ENCODE measurements at places on chromosomes 2 and 18. TPM values are rescaled to one million over a fixed set of nuclear protein-coding genes. Genes with fewer than 3 reads are reported as not detected.

DNA sequence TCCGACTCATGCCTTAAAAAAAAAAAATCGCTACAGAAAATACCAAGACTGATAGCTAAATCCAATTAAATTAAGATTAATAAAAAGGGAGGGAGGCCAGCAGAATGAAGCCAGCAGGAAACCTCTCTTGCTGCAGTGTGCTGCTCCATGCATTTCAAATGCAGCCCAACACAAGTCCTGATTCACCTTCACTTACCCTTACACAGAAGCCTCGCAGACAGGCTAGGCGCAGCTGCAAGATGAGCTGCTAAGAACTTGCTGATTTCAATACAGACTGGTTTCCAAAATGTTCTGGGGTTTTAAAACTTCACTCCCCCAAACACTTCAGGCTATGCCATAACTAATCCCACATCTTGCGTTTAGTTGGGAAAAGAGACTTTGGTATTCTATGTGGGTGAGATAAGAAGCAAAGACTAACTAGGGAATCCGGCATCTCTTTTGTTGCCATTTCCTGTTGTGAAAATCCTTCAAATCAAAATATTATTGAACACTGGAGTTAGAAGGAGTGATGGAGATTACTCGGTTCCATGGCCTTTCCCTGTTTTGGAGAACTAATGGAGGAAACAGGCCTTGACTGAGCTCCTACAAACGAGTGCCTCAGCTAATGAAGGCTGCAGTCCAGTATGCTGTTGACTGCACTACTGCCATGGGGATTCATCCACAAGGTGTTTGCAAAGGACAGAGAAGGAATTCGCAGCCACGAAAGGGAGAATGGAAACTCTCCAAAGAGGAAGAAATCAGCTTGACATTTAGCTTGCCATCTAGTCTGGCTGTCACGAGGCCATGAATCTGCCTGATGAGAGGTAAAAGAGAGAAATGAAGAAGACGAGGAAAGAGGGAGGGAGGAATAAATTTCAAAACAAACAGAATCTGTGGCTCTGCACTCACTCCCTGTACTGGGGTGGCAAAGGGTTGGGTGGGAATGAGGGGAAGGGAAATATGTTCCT, 67.3 kb downstream of the CLHC1 start:
- DNase-seq: peak; percentile 42

DNA sequence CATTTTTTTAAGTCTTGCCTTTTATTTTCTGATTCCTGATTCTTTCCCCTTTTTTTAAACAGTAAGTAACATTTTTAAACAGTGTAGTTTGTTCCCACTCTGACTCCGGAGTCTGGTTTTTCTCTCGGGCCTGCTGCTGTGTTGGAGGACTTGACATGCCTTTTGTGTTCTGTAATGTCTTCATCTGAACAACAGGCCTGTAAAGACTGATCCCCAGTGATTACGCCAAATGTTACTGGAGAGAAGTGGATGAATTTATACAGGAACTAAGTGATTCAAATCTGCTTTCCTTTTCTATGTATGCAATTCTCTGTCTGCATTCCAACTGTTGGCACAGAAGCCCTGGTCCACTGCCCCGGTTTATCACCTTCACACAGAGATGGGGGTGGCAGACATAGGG, 54.3 kb upstream of the RMDN2 start:
- peak; percentile 85 for DNase-seq

DNA sequence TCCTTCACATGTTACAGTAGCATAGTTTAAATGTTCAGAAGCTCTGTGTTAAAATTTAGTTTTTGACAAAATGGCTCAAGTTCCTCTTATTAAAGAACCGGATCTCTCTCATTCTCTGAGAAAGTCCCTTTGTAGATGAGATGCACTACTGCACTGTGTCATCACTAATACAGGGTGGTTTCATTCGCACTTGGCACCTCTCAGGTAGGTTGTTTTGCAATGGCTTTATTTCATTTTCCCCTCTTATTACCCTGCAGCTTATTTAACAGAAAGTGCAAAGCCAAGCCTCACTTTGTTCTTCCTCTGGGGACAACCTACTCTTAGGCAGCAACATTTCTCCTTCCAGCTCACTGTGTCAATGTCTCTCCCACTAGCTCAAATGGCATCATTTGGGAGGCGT, 185.1 kb downstream of the DLGAP1 start:
- DNase-seq: no peak

Gene IL36A
- polyA plus RNA-seq: not detected

DNA sequence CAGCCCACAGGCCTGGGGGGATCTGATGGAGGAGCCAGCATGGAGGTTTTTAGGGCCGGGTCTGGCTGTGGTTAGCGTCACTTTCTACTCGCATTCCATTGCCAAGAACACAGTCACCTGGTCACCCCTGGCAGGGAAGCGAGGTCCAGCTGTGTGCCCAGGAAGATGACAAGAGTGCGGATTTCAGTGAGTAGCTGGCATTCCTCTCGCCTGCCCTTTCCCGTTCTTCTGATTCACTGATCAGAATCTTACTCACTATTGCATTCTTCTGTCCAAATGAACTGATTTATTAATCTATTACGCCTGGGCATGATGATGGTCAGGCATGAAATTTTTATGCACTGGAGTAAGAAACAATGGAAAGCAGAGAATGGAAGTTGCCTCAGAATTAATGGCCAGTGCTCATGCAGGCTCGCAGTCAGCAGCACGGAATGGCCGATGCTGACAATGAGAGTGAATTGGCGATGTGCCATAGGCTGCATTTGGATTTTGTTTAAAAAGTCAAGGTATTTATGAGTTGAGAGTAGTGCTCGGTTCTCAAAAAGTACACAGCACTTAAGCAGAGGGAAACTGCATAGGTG, 76.4 kb upstream of the MGAT5 start:
- DNase-seq: peak; percentile 63
